ENCODE measurements at places on chromosomes 4 and X.

GRCh38 chr4:141548791-141549190 lies 87.6 kb upstream of the IL15 start:
- DNase-seq = no peak

- no peak for DNase-seq
Observed at GRCh38 chrX:40933706-40934425, 151.4 kb upstream of the USP9X start.

GRCh38 chrX:24426340-24426913 lies 38.7 kb upstream of the PDK3 start:
- no peak for DNase-seq

- no peak for DNase-seq
Observed at GRCh38 chrX:133516686-133517085, 101.4 kb upstream of the GPC4 start.

DNA sequence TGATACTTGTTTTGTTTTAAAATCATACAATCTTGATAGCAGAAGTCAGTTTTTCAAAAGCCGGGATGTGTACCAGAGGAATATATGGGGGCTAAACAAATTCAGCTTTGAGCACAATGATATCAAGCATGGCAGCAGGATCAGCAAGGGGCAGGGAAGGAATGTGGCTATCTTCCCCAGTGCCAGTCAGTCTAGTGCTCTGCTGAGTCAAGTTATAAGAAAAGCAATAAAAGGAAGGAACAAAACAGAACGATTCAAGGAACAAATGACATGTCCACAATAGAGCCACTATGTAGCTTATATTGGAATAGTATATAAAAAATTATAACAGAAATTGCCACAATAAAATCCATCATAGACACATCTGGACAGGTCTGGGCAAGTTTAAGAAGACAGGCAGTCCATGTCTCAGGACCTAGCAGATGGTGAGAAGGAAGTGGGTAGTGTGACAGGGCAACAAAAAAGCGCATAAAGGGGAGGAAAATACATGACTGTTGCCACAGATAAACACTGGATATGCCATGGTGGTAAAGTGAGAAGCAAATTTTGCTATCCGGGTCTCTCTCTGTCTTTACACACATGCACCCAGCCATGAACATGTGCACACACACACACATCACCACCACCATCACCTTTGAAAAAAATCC lies 518.2 kb upstream of the HTR2C start:
- no peak for DNase-seq

- no peak for DNase-seq
Observed at GRCh38 chrX:129654652-129655546, at the start of gene APLN. TSS of gene APLN (minus strand) at chrX:129654956. CDS start at chrX:129654630, 326 bp downstream.

DNA sequence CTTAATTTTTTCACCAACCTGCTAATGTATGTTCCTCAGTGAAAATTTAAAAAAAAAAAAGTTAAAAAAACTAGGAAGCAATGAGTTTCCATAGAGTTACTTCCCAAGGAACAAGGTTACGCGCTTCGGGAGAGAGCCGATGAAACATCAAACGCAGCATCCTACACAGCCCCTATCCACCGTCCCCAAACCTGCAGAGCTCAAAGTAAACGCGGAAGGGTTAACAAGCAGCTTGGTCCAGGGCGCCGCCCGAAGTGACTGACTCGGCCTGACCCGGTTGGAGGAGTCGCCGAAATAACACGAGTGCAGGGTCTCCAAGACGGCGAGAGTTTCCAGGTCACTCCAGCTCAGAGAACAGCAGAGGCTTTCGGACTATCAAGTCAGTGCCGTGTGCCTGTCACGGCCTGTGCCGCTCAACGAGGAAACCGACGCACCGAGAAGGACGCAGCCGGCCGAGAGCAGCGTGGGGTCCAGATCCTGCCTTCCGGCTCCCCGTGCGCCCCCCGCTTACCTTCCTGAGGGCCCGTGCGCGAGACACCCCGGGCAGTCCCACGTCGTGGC lies 512 bp downstream of the NOP14 start:
- no peak for DNase-seq

- no peak for DNase-seq
Observed at GRCh38 chr4:186169945-186170802, 21.2 kb upstream of the CYP4V2 start.

- no peak for DNase-seq
Observed at GRCh38 chrX:107731831-107732502, 43.6 kb downstream of the TSC22D3 start.

GRCh38 chr4:103634236-103634635 lies 85.5 kb downstream of the TACR3 start:
- DNase-seq = no peak

- no peak for DNase-seq
Observed at GRCh38 chrX:153952373-153953026, 8.1 kb upstream of the RENBP start.

DNA sequence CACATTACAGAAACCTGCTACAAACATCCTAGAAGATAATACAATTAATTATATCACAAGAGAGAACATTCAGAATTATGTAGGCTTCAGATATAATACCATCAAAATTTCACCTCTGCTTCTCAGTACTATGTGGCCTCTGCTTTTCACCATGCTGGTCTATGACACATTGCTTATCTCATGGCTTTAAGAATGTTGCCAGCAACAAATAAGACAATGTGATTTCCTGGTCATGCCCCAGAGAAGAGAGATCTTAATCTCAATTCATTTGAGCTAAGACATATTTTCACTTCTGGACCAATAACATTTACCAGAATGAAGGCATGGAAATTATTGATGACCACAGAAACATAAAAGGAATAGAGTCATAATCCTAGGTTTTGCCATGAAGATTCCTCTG lies 1233.4 kb upstream of the ADGRL3 start:
- DNase-seq = no peak

DNA sequence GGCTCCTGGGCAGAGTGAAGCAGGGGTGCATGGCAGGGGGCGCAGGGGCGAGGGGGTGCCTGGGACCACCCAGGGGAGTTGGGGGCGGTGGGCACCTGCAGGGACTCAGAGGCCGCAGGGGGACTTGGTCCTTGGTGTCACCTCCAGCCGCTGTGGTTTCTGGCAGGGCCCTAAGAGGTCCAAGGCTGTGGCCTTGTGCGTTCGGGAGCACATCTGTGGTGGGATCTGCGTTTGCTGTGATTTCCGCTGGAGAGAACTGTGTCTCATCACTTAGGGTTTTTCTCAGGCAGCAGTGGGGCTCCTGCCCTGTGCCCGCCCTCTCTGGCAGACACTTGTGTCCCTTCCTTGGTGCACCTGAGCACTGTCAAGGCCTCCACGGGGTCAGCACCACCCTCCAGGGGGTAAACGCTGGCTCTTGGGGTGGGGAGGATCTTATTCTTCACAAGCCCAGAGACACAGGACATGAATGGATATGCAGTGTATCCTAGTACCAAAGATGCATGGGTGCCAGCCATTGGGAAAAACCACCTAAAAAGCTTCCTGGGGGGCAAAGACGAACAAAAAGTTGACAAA lies 66.5 kb downstream of the ACOX3 start:
- no peak for DNase-seq

GRCh38 chr4:29423836-29424721 lies 1296.1 kb upstream of the PCDH7 start:
- no peak for DNase-seq

- no peak for DNase-seq
Observed at GRCh38 chrX:16023790-16024734, 99.3 kb upstream of the GRPR start.

- DNase-seq = no peak
Observed at GRCh38 chrX:153706799-153707198, 17.4 kb downstream of the BCAP31 start.

DNA sequence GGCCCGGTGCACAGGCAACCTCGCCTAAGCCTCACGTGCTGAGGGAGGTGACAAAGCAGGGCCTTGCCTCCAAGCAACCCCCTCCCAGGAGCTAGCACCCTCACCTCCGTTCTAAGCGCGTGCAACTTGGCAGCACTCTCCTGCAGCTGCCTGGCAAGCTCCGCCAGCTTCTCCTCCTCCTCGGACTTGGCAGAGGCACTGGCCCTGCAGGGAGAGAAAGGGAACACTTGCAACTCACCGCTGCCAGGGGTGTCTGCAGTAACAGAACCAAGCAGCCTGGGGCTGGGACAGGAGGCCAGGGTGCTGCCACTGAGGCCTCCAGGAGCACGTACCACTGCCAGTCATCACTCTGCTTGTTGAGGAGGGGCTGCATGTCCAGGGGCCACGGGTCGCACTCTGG lies 10.3 kb upstream of the TREX2 start:
- DNase-seq = no peak

DNA sequence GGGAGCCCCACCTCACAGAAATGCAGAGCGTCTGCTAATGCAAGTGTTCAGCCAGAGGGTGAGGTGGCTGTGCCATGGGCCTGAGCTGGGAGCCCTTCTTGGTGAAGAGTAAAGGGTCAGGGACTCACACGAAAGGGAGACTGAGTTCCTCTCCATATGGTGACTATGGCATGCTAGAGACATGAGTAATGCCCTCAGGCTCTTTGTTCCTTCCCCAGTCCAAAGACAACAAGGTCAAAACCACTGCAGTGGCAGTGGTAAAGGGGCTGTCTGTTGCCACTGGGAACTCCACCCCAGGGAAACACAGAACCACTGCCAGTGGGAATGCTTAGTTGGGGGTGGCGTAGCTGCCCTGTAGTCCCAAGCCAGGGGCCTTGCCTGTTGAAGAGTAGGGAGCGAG lies 22.4 kb downstream of the RAB40AL start:
- DNase-seq = no peak

GRCh38 chrX:48703642-48704481 lies 7.3 kb downstream of the SUV39H1 start:
- DNase-seq = no peak

DNA sequence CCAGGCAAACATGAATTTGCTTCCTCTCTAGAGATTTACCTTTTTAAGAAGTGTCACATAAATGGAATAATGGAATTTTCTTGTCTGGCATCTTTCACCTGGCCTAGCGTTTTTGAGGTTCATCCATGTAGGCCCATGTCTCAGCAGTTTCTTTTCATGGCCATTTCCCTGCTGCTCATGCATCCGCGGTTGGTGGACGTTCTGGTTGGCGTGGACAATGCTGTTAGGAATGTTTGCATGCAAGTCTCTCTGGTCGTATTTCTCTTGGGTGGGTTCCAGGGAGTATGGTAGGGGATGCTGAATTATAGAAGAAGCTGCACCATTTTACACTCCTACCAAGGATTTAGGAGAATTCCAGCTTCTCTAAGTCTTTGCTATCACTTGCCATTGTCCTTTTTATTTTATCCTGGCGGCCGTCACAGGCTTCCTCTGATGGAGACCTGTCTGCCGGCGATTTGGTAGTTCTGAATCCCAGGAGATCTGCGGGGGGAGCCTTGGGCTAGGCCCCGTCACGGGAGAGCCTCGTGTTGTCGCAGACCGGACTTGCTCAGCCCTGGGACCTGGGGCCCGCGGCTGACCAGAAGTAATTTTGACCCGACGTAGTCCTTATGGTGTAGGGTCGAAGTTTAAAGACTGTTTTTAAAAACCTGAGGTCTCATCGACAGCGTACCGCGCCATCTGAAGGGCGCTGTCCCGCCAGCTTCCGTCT lies 56.9 kb upstream of the TADA2B start:
- DNase-seq = no peak

DNA sequence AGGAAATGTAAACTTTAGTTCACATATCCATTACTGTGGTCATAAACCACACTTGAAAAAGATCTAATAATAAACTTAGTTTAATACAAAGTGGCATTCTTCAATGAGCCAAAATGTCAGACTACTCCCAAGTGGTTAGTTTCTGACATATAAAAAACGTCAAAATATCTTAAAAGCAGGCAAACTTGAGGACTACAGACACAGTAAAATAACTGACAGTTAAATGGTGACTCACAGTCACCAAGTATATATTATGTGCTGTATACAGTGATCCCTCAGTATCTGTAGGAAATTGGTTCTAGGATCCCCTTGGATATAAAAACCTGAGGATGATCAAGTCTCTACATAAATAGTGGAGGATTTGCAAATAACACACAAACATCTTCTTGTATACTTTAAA lies 11.6 kb upstream of the CORIN start:
- no peak for DNase-seq

GRCh38 chrX:72216973-72217372 lies 21.9 kb downstream of the ERCC6L start:
- no peak for DNase-seq

- peak; percentile 37 for DNase-seq
Observed at GRCh38 chr4:40897557-40898203, 147.9 kb downstream of the NSUN7 start.

GRCh38 chr4:26264109-26264508 lies 56.7 kb upstream of the RBPJ start:
- no peak for DNase-seq

- no peak for DNase-seq
Observed at GRCh38 chr4:184983672-184984356, 34.5 kb upstream of the HELT start.
